ENCODE measurements at places on chromosomes 4 and X.

- DNase-seq, result no peak
Observed at GRCh38 chr4:158945529-158946108, 157.3 kb upstream of the RAPGEF2 start.

DNA sequence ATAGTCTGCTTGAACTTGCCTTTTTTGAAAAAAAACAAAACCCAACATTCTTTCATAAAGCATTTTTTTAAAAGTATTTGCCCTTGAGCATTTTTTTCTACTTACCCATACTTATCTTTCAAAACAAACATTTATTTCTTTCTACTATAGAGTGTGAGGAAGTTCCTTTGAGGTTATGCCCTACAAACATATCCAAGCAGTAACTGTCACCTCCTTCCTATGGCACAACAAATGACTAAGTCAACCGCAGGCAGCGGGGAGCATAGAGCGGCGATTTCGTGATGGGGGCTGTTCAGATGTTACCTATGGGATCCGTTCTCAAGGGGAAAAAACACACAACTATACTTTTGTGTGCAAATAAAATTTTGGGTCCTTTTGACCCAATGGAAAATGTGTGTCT, 19.4 kb downstream of the SPRY1 start:
- DNase-seq, result peak; percentile 42

GRCh38 chrX:70480660-70481018, 36.0 kb downstream of the DLG3 start:
- no peak for DNase-seq

GRCh38 chr4:80360084-80360483, 24.6 kb downstream of the CFAP299 start:
- DNase-seq, result no peak

- no peak for DNase-seq
Observed at GRCh38 chrX:104104676-104105075, 7.6 kb upstream of the ZCCHC18 start.

GRCh38 chrX:88672261-88672660, 74.8 kb upstream of the CPXCR1 start:
- DNase-seq, result no peak

- no peak for DNase-seq
Observed at GRCh38 chr4:73902817-73903547, 33.8 kb downstream of the CXCL1 start.

- DNase-seq, result no peak
Observed at GRCh38 chr4:71833232-71833900, 49.5 kb upstream of the GC start.

GRCh38 chrX:16664626-16665025, 14.7 kb downstream of the S100G start:
- no peak for DNase-seq

DNA sequence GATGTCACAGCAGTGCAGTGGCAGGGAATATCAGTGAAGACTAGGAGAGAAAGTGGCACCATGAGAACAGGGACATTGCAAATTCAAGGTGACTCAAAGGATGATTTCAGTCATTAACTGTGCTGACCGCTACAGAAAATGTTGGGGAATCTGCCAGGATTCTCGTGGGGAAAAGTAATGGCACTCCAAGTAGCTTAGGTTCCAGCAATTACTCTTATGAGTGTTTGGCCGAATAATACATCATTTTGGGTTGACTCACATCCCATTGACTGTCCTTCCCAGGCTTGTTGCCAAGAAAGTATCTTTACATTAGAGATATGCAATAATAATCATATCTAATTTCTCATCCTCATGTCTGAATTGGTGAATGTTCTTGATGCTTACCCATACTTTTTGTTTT, 1411.1 kb upstream of the PCDH7 start:
- no peak for DNase-seq

- DNase-seq, result no peak
Observed at GRCh38 chrX:42748067-42748850, 29.7 kb downstream of the PPP1R2C start.

GRCh38 chrX:133053861-133054598, 42.9 kb downstream of the USP26 start:
- no peak for DNase-seq

DNA sequence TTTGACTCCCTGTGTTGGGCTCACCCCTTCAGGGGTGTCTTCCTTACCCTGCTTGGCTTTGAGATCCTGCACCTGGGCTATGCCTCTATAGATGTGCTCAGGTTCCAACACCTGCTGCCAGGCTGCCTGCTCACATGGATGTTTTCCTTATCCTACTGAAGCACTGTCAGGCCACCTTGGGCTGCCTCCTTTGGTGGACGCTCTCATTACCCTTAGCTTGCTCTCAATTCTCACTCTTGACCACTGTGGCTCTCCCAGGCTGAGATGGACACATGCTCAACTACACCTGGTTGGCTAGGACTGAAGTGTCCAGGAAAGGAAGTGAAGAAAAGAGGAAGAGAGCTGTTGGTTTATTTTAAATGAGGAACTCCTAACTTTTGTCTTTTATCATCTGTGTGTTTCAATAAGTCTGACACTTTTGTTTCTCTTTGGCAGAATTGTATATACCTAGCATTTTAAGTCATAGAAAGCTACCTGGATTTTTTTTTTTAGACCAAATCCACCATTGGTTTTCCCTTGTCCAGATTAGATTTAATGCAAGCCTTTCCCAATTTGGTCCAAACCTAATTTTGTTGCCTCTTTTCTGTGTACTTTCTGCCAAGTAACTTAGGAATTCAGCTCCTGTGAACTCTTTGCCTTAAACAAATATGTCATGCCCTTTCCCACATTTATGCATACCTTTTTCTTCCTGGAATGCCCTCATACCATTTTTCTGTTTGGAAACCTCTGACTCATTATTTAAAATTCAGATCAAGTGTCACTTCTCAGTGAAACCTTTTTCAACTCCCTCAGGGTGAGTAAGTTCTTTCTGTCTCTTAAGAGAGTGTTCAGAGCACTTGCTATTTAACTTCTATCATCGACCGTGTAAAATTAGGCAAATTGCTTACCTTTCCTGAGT, 175.8 kb downstream of the GC start:
- no peak for DNase-seq
